ENCODE measurements at places on chromosomes 11 and 22.
A peak's percentile ranks its signal among the peaks of the same experiment; 100 is the strongest.

- DNase-seq: no peak
These were observed 56.7 kb downstream of the GRAMD4 start for GRCh38 chr22:46676881-46677280.

GRCh38 chr11:68379206-68379605 lies 66.8 kb downstream of the LRP5 start:
- no peak for DNase-seq

DNA sequence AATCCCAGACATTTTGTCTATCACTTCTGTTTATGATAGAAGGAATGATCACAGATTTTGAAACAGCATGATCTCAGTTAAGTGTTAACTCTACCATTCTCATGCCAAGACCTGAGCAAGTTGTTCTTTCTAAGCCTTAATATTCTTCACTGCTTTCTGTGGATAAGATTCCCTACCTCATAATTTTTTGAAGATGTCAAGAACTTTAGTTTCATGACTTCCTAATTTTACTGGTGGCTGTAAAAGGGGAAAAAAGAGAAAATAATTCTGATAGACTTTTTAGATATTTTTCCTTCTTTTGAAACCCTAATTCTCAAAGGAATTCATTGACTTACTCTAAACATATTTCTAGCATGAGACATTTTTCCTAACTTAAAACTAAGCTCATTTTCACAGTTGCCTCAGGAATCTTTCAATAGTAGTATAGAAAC lies 520.0 kb upstream of the LUZP2 start:
- DNase-seq: peak; percentile 56

- no peak for DNase-seq
These were observed 57.2 kb upstream of the FAM181B start for GRCh38 chr11:82790723-82791484.

GRCh38 chr11:94796863-94797262 lies 28.7 kb downstream of the AMOTL1 start:
- peak; percentile 19 for DNase-seq

DNA sequence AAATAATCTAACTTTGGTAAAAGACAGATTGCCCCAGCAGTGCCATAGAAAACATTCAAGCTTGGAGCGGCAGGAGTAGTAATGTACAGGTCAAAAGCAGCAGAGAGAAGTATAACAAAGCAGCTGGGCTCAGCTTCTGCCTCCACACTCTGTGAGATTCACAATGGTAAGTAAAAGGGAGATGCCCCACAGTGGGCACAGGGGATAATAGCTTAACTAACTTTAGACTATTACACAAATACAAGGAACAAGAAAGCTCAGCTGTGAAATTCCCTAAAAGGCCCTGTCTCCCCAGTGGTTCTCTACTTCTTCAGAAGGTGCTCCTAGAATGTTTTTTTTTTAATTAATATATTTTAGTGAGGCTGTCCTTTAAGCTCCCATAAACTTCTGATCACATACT lies 28.0 kb downstream of the RDX start:
- no peak for DNase-seq

DNA sequence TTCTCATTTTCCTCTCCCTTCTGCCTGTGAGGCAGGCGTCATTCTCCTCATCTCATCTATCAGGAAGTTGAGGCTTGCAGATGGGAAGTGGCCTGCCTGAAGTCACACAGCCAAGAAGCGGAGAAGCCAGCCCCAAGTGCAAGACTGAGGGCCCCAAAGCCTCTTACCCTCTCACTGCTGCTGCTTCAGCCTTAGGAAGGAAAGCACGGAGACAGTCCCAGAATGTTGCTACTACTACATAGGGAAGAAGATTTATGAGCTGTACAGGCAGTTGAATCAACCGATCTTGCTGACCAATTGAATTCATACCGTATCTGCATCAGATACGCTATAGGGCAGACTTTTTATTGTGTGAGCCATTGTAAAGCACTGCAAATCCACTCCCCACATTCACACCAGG lies 89.0 kb downstream of the CWC15 start:
- DNase-seq: no peak

GRCh38 chr11:63944987-63945386 lies 6.2 kb downstream of the NAA40 start:
- no peak for DNase-seq

- no peak for DNase-seq
These were observed 96.3 kb upstream of the PRDM11 start for GRCh38 chr11:45050111-45050510.

DNA sequence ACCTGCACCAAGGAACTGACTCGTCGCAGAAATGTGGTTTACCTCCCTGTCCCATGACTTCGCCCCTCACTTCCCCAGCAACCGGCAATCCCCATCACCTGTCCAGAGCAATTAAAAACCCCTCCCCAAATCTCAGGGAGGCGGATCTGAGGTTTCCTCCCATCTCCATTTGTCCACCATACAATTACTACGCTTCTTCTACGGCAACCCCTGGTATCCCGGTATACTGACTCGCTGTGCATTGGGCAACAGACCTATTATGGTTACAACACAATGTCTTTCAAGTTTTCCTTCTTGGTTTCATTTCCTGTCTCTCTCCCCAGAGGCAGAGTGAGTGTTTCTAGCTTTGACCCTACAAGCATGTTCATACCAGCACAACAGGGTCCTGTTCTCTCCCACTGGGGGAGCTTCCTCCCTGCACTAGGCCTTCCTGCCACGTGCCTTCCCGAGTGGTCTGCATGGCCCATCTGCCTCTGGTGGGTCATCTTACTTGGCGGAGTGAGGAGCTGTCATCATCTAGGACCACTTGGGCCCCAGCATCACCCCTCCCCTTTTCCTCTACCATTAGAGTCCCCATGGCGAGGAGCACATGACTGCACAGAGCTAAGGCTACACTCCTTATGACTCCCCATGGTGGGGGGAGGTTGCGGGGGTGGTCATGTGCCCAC lies 30.3 kb upstream of the NAP1L4 start:
- peak; percentile 45 for DNase-seq

- DNase-seq: peak; percentile 18
These were observed 185.2 kb upstream of the DDI1 start for GRCh38 chr11:103851166-103851651.

DNA sequence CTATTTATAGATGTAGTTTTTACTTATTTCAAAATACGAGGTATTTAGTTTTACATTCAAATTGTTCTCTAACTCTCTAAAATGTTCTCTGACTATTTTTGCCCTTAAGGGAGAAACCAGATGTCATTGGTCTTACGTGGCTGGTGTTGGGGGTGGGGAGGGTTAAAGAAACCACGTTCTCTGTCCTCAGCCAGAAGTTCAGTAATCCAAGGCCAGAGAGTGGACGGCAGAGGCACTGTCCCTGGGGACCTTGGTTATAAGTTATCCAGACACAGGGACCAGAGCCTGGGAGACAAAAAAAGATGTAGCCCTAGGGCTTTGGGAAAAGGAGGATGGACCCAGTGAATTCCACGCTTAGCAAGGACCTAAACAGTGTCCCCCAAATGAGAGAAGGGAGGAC lies 706 bp upstream of the OR51E1 start:
- DNase-seq: no peak

GRCh38 chr22:43239193-43239780 lies 52.4 kb upstream of the TTLL12 start:
- DNase-seq: no peak

GRCh38 chr22:20412474-20413216 lies 18.7 kb downstream of the ZNF74 start:
- no peak for DNase-seq

DNA sequence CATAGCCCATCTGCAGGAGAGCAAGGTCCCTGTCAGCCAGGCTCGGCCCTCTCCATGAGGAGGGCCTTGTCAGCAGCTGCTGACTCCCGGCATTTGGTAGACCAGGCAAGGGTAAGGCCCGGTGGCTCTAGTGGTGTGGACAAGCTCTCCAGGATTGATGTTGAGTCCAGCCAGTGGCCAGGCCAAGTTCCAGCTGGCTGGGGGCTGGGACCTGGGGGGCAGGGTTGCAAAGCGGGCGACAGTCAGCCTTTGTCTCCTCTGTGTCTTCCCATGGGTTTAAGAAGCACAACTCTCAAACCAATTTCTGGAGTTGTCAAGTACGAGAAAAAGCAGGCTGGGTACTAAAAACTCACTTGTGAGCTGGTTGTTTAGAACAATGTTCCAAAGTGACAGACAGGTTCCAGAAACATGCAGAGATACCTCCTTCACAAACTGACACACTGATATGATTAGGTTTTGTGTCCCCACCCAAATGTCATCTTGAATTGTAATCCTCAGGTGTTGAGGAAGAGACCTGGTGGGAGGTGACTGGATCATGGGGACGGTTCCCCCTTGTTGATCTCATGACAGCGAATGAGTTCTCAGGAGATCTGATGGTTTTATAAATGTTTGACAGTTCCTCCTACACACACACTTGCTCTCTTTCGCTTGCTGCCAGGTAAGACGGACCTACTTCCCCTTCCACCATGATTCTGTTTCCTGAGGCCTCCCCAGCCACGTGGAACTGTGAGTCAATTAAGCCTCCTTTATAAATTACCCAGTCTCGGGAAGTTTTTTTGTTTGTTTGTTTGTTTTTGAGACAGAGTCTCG lies 52.3 kb upstream of the SERPIND1 start:
- no peak for DNase-seq

- no peak for DNase-seq
These were observed 17.5 kb downstream of the CTTN start for GRCh38 chr11:70415642-70416395.

DNA sequence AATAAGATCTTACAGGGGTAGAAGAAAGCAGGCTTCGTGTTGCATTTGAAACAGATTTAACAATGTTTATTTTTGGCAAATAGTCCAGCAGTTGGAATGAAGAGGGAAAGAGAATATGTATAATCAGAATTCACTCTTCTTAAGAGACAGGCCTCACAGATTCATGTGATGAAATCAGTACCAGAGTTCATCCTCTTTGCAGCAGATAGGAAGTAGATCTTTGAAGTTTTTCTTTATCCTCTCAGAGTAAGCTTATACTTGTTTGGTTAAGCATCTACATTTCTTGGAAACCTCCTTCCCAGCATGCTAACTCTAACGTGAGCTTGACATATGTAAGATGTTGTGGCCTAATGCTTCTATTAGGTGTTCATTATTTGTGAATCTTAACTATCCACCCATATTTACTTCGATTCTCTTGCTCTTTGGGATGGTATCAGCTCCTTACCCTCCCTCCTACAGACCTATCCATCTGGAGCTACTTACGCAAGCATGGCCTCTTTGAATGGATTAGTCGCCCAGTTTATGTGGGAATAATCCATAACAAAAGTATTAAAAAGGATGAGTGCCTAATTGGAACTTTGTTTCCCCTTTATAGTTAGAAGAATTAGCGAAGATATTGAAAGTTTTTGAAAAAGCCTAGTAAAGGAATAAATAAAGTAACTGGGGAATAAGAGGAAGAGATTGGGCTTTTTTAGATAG lies 80.1 kb downstream of the PRMT3 start:
- no peak for DNase-seq

DNA sequence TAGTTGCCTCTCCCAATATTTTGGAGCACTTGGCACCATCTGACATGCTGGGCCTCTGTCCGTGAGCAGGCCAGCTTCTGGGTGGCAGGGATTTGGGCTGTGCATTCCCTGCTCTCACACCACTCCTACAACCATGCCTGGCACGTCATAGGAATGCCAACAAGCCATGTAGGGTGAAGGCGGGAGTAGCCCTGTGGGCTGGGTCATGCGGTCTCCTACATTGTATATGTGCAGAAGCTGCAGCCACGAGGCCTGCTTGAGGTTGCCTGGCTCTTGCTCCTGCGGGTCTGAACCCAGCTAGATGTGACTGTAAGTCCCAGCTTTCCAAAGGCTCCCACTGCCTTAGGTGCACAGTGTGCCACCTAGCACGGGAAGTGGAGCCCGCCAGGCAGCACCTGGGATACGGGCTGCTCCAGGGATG lies 14.5 kb downstream of the MYEOV start:
- no peak for DNase-seq

- DNase-seq: peak; percentile 12
These were observed 40.3 kb downstream of the ALX4 start for GRCh38 chr11:44269369-44270351.

- no peak for DNase-seq
These were observed 88.5 kb downstream of the BRD1 start for GRCh38 chr22:49739138-49739537.

DNA sequence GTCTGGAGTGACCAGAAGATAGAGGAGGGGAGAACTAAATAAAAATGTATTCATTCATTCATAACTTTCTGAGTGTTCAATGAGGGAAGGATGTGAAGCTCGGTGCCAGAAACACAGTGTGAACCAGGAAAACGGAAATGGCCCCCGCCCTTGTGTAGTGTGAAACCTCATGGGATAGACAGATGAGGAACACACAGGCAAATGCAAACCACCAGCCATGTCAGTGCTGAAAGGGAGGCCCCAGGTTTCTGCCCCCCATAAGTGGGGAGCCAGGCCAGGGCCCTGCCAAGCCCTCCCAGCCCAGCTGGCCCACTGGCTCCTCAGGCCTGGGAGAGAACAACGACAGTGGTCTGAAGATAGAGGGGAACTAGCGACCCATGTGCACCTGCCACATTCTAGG lies 30.5 kb downstream of the LARGE1 start:
- no peak for DNase-seq

Measured in M059J (cell line).